Temporal lobe (tissue), 4 donors: ENCODE measurements at places on chromosomes 3 and 15. TPM values are rescaled to one million over a fixed set of nuclear protein-coding genes. Genes with fewer than 3 reads are reported as not detected.

The RSRC1 gene
- total RNA-seq = 30.7 TPM

The RNF123 gene
- total RNA-seq = 22.6 TPM

The SLC6A20 gene
- 3.0 TPM for total RNA-seq

The CKMT1B gene
- total RNA-seq = 6.9 TPM

The MCF2L2 gene
- 32.5 TPM for total RNA-seq

The ASB14 gene
- not detected for total RNA-seq

The ALAS1 gene
- 29.0 TPM for total RNA-seq

The PLA2G4D gene
- not detected for total RNA-seq

The CHRM5 gene
- 1.2 TPM for total RNA-seq

The ACAD9 gene
- total RNA-seq = 24.3 TPM

The ACSBG1 gene
- 3.0 TPM for total RNA-seq

The GNL3 gene
- 67.4 TPM for total RNA-seq

The WDR72 gene
- total RNA-seq = under 0.01 TPM

The EBLN2 gene
- 3.9 TPM for total RNA-seq

The TRPM1 gene
- not detected for total RNA-seq

The POPDC2 gene
- total RNA-seq = 1.5 TPM

The DPH3 gene
- 14.5 TPM for total RNA-seq

The CDHR4 gene
- under 0.01 TPM for total RNA-seq

The BHLHE40 gene
- total RNA-seq = 5.9 TPM

The ABHD17C gene
- 15.7 TPM for total RNA-seq

The SYNPR gene
- total RNA-seq = 44.5 TPM

The HDC gene
- not detected for total RNA-seq

The ZNF717 gene
- 14.8 TPM for total RNA-seq

The C3orf70 gene
- total RNA-seq = 27.5 TPM

The SH3GL3 gene
- 129 TPM for total RNA-seq

The WDR93 gene
- 0.25 TPM for total RNA-seq

The BNIP2 gene
- 52.1 TPM for total RNA-seq

The GP5 gene
- total RNA-seq = under 0.01 TPM

The ARPC4 gene
- 101 TPM for total RNA-seq

The CSTA gene
- total RNA-seq = not detected

The ZNF501 gene
- total RNA-seq = 17.5 TPM

The INO80 gene
- 30.0 TPM for total RNA-seq

The DCUN1D1 gene
- total RNA-seq = 44.7 TPM

The ANKUB1 gene
- 0.25 TPM for total RNA-seq

The RBP2 gene
- total RNA-seq = not detected

The RAB6B gene
- total RNA-seq = 88.3 TPM
